ENCODE measurements at places on chromosomes 12 and 14.

- DNase-seq = no peak
These were observed 325.1 kb downstream of the ALG10 start for GRCh38 chr12:34347367-34347766.

DNA sequence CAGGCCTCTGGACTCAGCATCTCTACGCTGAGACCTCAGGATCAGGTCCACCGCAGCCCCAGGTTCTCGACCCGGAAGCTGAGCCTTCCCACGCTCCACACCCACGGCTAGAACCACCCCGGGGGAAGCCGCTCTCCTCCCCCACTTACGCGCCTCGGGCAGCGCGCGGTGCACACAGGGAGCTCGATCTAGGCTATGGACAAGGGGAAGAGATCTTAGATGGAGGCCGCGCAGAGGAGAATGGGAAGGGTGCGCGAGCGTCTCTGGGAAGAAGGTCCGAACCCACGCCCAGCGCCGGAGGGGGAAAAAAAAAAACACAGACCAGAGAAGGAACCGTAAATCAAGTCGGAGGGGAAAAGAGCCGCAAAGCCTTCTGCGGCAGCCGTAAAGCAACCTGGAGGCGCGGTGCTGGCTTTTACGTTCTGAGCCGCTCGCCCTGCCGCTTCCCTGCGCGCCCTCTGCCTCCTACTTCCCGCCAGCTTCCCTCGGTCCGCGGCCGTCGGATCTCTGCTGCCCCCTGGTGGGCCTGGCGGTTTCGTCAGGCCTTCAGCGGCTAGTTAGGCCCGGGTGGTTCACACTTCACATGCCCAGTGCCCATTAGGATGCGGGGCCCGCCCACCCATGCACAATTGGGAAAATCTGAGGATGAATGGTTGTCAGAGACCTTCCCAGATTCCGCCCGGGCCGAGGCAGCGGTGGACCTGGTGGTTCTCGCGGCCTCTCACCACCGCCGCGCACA, at the start of gene RAD52:
Gene RAD52 (minus strand): TSS at position 242 of the 739 bp plus-strand sequence. CDS start 16,636 bp downstream, outside the sequence.
- DNase-seq = peak; percentile 98

DNA sequence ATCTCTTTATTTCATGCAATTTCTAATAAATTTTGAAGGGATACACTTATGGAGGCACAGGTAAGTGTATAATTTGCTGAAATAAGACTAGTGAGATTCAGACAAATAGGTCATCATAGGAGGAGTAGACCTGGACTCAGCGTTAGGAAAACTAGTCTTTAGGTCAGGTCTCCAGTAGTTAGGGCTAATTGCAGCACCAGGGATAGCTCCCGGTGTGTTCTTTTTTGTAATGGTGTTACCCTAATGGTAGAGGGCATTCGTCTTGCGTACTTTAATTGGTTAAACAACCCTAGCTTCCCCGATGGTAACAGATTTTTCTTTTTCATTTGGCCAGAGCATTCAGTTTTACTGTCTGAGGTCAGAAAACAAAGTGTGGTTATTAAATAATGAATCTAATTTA, 64.9 kb downstream of the ARID2 start:
- no peak for DNase-seq

DNA sequence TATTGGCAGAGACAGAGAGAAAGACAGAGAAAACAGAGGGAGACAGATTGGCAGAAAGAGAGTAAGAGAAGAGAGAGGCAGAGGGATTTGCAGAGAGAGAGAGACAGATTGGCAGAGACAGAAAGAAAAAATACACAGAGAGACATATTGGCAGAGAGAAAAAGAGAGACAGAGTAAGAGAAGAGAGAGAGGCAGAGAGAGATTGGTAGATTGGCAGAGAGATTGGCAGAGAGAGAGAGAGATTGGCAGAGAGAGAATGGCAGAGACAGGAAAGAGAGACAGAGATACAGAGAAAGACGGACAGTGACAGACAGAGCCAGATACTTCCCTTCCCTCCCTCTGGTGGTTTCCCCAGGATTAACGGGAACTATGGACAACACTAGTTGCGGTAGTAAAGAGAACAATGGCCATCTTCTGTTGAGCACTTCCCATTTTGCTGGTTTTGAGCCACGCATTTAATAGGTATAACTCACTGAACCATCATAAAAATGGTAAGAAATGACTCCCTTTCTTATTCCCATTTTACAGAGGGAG, 2.6 kb upstream of the NOS1 start:
- peak; percentile 9 for DNase-seq

GRCh38 chr14:28953973-28954372, 187.4 kb downstream of the FOXG1 start:
- DNase-seq = no peak

DNA sequence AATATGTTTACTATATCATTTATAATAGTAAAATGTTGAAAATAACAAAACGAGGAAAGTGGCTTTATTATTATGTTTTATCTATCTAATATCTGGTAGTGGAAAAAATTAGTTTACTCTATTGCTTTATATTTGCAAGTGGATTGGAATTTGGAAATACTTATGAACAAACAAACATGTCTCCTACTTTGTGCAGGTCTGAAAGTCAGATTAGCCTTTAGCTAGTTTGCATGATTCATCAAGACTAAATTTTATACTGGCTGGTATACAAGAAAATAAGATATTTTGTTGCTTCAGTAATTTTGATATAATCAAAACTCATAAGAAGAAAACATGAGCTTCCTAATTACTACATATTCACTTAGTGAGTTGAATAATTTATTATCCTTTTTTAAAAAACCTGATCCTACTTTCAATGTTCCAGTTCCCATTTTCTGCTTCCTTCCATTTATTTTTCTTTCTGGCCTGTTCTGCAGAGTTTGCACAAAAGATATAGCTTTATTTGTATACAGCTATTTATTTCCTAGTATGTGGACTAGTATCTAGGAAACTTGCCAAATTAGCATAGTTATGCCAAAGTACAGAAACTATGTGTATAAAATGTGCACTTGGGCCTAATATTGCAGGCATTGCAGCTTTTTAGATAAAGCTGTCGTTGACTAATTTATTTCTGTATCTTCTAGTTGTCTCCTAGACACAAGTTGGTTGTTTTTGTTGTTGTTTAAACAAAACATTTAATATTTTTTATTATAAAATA, 122.0 kb downstream of the AKAP6 start:
- DNase-seq = no peak

All from NCI-H526 treated with DMSO at 0.1 percent for 48 hours (cell line).